ENCODE measurements at places on chromosomes 2 and 18. TPM values are rescaled to one million over a fixed set of nuclear protein-coding genes. Genes with fewer than 3 reads are reported as not detected.

- DNase-seq: peak; percentile 61
Measured at GRCh38 chr2:47905386-47906156, 727 bp downstream of the FBXO11 start.

DNA sequence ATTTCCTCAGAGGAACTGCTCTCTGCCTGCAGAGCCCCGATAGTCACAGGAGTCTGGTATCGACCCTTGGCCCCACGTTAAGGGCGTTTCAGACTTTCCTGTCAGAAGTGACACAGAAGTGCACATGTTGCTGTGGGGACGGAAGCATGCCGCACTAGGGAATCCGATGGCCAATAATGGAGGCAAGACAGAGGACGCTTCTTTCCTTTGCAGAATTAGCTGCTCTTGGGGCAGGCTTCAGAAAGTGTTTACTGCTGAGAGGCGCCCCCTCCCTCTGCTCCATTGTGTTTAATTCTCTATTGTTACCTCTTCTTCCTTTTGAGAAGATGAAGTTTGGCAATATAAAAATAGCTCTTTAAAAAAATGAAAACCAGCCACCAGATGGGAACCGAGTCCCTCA lies 118.6 kb upstream of the EML6 start:
- no peak for DNase-seq

DNA sequence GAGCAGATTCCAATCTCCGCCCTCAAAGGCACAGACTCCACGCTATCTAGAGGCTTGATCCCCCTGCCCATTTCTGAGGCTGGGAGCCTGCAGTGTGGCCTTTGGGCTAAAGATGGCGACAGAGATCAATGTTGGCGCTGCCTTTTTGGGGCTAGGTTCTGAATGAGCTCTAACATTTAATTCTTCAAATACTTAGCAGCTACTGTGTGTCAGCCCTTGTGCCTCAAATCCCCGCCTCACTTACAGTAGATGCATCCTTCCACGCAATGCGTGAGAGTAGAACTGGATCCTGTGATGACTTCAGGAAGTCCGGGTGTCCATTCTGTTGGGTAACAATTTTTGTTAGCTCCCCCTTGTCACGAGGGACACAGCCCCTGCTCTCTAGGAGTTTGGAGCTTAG lies 12.4 kb downstream of the IL1F10 start:
- DNase-seq: no peak

- no peak for DNase-seq
Measured at GRCh38 chr18:21181766-21182165, 60.3 kb upstream of the GREB1L start.

- DNase-seq: no peak
Measured at GRCh38 chr2:168345601-168346000, 98.2 kb upstream of the STK39 start.

DNA sequence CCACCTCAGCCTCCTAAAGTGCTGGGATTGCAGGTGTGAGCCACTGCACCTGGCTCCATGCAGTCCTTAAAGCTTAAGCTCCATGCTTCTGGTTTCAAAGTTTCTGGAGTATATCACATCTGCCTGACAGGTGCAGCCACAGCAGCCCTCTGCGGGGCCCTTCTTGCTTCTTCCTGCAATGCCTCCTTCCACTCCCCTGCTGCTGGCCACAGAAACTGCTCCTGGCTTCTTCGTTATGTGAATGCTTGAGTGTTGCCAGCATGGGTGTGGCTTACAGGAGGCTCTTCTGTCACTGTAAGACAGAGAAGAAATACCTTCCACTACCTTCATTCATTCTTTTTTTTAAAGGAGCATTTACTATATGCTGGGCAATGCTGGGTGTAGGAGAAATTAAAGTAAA lies 10.1 kb upstream of the CCBE1 start:
- DNase-seq: no peak

- peak; percentile 69 for DNase-seq
Measured at GRCh38 chr2:20091305-20091991, 40.0 kb upstream of the LAPTM4A start.

DNA sequence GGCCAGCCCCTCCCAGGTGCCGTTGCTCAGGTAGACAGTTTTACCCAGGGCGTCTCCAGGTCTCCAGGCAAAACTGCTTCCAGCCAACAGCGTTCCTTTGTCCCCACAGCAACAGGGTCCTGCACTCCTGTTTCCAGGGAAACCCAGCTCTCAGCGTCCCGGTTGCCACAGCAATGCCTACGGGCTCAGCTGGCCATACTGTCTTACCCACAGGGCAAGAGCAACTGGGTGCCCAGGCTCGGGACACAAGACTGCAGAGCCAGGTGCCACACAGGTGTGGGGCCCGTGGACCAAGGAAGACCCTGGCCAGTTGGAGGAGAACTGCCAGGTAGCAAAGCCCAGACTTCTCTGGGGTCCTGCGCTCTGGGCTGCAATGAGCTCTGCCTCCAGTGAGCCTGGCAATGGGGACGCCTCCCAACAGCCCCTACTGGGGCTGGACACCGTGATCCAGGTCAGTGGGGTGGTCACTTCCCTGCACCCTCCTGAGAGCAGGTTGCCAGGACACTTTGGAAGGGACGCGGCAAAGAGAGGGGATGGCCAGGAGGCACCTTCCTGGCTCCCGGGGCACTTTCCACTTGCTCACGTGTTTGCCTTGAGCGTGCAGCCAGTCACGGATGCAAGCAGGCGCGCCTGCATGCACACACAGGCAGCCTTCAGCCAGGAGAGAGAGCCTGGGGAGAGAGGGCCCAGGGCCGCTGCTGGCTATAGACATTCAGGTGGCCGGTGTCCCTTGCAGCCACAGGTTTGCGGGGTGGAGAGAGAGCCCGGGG lies at the start of gene CROCC2:
Gene CROCC2, plus strand, starts transcription at position 196 of the 770 bp plus-strand sequence. Its CDS starts 178 bp downstream, at position 374.
- DNase-seq: no peak

DNA sequence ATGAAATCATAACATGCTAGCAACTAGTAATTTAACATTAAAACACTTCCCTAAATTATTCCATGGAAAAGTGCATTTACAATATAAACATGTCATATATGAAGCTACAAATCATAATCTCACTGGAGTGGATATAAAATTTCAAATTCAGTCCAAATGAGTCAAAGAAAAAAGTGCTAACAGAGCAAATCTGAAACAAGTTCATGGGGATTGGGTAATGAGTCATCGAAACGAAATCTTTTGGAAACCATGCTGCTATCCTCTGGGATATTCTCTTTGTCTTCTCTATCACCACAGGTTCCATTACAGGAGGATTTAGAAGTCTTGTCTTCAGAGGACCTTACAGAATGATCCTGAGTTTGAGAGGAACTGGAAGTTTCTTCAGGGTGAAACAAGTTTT lies 34.1 kb downstream of the STK17B start:
- no peak for DNase-seq

GRCh38 chr2:43685357-43685756 lies 9.1 kb upstream of the C1GALT1C1L start:
- no peak for DNase-seq

DNA sequence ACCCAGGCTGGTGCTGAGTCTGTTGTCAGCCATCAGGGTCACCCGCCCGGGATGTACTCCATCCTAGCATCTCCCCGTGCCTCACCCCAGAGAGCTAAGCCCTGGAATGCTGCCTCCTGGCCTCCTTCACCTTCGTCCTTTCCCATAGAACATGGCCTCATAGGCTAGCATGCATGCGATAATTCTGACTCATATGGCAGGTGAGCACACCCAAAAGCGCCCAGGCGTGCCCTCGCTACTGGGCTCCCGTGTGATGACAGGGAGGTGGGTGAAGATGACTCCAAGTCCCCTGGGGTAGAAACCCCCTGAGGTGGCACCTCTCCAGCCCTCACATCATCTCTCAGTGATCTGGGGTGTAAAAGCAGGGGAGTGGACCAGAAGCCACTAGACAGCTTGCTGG lies 7.3 kb downstream of the SPR start:
- no peak for DNase-seq

DNA sequence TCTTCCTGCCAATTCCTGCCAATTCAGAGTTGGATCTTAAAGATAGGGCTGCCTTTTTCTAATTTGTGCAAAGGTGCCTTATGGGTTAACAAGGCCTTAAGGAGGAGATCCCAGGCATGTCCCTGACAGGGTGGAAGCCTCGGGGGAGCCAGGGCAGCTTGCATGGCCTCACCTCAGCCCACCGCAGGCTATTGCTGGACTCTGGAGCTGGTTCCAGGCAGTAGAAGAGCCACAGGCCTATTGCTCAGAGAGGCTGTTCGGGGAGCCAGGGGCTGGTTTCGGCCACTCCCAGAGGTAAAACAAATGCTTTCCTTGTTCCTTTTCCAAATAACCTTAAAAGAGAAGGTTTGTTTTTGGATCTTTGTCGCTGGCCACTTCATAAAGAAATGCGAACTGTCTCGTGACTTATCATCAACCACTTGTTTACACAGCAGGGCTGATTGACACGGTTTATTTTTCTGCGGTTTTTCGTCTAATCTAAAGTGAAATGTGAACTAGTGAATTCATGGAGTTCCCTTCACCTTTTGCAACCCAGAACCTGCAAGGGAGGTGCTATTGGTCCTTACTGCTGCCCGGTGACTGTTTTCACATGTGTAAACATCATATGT lies 108.6 kb downstream of the APOB start:
- no peak for DNase-seq

DNA sequence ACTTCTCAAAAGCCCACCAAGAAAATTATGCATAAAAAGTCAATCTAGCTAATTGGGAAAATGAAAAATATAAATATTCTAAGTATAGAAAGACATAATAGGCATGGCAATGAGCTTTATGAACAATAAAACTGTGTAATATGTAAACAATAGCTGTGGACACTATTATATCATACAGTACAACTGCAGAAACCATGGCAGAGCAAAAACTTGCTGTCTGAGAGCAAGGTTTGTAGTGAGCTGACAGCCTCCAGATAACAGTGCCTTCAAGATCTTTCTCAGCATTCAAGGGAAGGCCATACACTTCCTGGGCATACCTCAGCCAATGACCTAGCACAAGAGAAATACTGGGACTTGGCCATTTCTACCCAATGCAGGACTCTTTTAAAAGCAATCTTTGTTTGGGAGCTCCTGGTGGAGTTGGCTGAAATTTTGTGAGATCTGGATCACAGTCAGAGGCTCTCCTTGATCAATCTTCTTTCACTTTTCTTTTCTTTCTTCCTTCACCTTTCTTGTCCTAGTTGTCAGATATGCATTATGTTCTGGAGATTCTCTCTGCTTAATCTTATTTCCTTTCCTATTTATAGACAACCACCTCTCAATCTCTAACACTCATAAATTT lies 427.2 kb upstream of the UBE2E3 start:
- no peak for DNase-seq

GRCh38 chr2:112646102-112646719 lies 472 bp downstream of the SLC20A1 start:
- no peak for DNase-seq

- DNase-seq: no peak
Measured at GRCh38 chr2:186882511-186883071, 33.6 kb upstream of the ZSWIM2 start.

- no peak for DNase-seq
Measured at GRCh38 chr2:159449504-159450124, 163.1 kb upstream of the WDSUB1 start.

The SH2D6 gene
- total RNA-seq: not detected

The TMEM247 gene
- not detected for total RNA-seq

The UGT1A10 gene
- total RNA-seq: not detected

The TTR gene
- not detected for total RNA-seq

The MIB1 gene
- 19.5 TPM for total RNA-seq

The STARD6 gene
- total RNA-seq: not detected

The KCNE4 gene
- total RNA-seq: 3.1 TPM

The ORMDL1 gene
- 27.7 TPM for total RNA-seq

The C2orf80 gene
- not detected for total RNA-seq

The BOLL gene
- not detected for total RNA-seq
